ENCODE measurements at places on chromosomes 7 and 10.

- DNase-seq = no peak
Measured at GRCh38 chr10:43679509-43679908, 30.8 kb upstream of the ZNF32 start.

DNA sequence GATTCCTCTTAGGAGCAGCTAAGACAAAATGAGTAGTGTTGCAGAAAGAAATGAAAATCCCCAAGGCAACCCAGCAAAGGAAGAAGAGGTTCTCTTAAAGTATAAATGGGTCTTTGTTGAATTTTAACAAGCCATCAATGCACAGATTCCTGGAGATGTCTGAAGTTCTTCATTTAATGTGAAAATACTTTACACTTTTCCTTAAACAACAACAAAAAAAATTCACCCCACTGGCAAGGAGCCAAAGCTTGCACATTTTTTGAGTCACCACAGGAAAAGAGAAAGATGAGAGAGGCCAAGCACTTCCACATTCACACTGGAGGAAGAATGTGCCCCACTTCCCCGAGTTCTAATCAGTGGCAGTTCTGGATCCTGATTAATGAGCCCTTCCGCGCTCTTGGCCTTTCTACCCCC lies 286.4 kb upstream of the MEOX2 start:
- no peak for DNase-seq

GRCh38 chr7:46786221-46786954 lies 795.5 kb downstream of the TNS3 start:
- DNase-seq = no peak

- DNase-seq = no peak
Measured at GRCh38 chr10:100688201-100688600, 57.2 kb upstream of the PAX2 start.

DNA sequence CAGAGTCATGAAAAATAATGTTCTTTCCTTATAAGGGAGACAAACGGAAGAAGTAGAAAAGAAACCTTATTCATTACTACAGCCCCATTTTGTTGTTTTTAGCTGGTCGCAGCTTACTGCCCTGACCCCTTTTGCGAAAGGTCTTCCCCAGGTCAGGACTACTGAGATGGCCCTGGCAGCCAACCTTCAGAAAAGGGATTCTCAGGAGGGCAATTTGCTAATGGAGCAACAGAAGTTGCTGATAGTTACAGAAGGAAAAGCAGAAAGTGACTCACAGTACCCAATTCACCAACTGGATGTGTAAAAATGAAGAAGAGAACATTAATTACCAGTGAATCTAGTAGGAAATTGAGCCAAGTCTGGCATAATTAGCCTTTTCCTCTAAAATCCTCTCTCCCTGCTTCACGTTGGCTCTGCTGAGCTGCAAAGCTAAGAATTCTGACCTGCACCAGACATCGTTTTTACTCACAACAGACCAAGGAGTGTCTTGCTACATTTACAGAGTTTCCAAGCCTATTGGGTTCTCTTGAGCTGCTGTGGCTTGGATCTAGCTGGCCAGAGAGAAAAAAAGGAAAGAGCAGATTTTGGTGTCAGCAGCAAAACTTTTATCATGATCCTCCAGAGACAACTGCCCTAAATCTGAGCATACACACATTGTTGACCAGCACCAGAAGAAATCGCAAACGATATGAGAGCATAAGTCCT lies 499.9 kb upstream of the FZD8 start:
- no peak for DNase-seq

- no peak for DNase-seq
Measured at GRCh38 chr10:46545861-46546590, 10.4 kb downstream of the GPRIN2 start.
